ENCODE measurements at places on chromosomes 6 and 20. TPM values are rescaled to one million over a fixed set of nuclear protein-coding genes. Genes with fewer than 3 reads are reported as not detected.

SLC4A11 gene
- total RNA-seq, result under 0.01 TPM

SLC22A16 gene
- 0.36 TPM for total RNA-seq

CCM2L gene
- not detected for total RNA-seq

OR2J3 gene
- not detected for total RNA-seq

LST1 gene
- not detected for total RNA-seq

GSTA1 gene
- total RNA-seq, result not detected

DNA sequence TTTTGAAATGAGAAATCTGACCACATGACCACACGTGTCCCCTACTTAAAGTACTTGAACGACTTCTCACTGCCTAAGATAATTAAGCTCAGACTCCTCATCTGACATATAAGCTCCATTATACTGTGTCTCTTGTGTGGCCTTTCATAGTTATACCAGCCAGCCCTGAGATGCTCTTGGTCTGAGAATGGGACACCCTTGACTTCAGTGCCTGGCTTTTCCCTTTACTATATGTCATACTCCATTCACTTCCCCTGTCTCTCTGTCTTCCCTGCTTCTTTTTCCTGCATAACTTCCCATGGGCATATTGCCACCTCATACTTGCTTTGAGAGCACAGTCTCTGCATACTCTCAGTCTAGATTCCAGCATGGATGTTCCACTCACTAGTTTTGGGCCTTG, 53.4 kb upstream of the TINAG start:
- no peak overlapping the region for H3K4me3 ChIP-seq
- H3K27ac ChIP-seq, result no peak overlapping the region
- no peak for DNase-seq
- no peaks in the 10 kb centered on the region for H3K27me3 ChIP-seq

DNA sequence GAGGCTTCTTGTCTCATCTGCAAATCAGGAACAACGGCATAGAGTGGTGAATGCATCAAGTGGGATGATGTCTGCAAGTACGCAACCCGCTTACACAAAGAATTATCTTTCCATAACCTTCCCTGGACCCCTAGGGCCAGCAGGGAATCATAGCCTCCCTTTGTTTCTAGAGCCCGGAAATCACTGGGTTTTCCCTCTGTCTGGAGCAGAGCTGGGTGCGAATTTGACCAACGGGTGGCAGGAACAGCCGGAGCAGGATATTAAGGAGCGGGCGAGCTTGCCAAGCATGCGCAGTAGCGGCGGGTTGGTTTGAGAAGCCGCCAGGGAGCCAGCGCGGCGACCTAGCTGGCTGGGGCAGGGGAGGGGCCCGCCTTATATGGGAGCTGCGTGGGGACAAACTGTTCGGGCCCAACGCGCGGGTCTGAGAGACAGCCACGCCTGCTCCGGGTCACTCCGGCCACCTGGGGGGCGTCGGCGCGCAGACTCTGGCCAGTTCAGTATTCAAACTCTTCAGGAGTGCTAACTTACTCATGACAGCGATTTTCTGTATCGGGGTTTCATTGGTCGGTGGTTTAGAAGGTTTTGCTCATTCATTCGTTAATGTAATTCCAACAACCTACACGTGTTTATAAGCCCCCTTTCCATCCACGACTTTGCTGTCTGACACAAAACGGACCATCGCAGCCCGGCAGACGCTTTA, 1.6 kb upstream of the KIF16B start:
- peak; percentile 90 for DNase-seq
- H3K36me3 ChIP-seq, result no peaks in the 10 kb centered on the region
- H3K27me3 ChIP-seq, result no peaks in the 10 kb centered on the region
- peaks cover 29% of the 10 kb centered on the region for H3K4me1 ChIP-seq

GRCh38 chr20:38573413-38573812, 7.6 kb upstream of the ADIG start:
- no peak overlapping the region for H3K27ac ChIP-seq
- H3K4me3 ChIP-seq, result no peak overlapping the region
- DNase-seq, result no peak
- H3K27me3 ChIP-seq, result no peaks in the 10 kb centered on the region
- peaks cover 54% of the 10 kb centered on the region for H3K36me3 ChIP-seq

- no peaks in the 10 kb centered on the region for H3K27me3 ChIP-seq
- no peaks in the 10 kb centered on the region for H3K36me3 ChIP-seq
- H3K4me3 ChIP-seq, result no peak overlapping the region
- no peak overlapping the region for H3K27ac ChIP-seq
- no peaks in the 10 kb centered on the region for H3K4me1 ChIP-seq
- DNase-seq, result no peak
These were observed 702 bp upstream of the RHAG start for GRCh38 chr6:49637350-49637731.

GRCh38 chr6:13355999-13356785, 27.9 kb upstream of the TBC1D7 start:
- no peak for DNase-seq
- no peaks in the 10 kb centered on the region for H3K27me3 ChIP-seq
- H3K36me3 ChIP-seq, result no peaks in the 10 kb centered on the region
- H3K27ac ChIP-seq, result peak overlapping the region; percentile 44
- H3K4me3 ChIP-seq, result no peak overlapping the region

DNA sequence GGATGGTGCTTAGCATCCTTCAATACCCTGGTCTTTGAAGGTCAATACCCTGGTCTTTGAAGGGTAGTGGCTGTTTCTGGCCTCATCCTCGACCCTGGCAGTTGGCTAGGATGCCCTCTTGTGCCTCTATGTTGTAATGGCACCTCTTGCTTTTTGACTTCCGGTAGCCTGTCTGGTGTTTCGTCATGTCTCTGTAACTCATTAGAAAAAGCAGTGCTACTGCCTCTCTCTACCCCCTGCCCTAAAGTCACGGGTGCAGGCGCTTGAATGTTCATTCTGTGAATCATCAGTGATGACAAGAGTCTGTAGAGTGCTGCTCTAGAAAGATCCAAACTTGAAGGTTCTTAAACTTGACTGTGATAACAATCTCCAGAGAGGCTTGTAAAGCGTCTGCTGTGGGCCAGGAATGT, 28.3 kb downstream of the RSPO4 start:
- no peaks in the 10 kb centered on the region for H3K27me3 ChIP-seq
- peak; percentile 91 for DNase-seq
- no peak overlapping the region for H3K4me3 ChIP-seq

GRCh38 chr6:63321821-63322220, 2.0 kb upstream of the LGSN start:
- H3K27ac ChIP-seq, result no peak overlapping the region
- no peaks in the 10 kb centered on the region for H3K36me3 ChIP-seq
- H3K4me3 ChIP-seq, result no peak overlapping the region
- no peak for DNase-seq
